A673 (cell line): ENCODE measurements at places on chromosomes 12 and 14. TPM values are rescaled to one million over a fixed set of nuclear protein-coding genes. Genes with fewer than 3 reads are reported as not detected.

The TCL1B gene
- 0.83 and 1.1 TPM in 2 replicates for total RNA-seq

The NAA30 gene
- total RNA-seq: 26.5 and 34.3 TPM in 2 replicates

The CD69 gene
- total RNA-seq: 0.26 TPM in 1 of 2 replicates, not detected in the other

The C1S gene
- 1.9 and 3.1 TPM in 2 replicates for total RNA-seq

The RPGRIP1 gene
- total RNA-seq: 0.86 and 0.98 TPM in 2 replicates

The NELL2 gene
- 596 and 641 TPM in 2 replicates for total RNA-seq
